ENCODE measurements at places on chromosomes 5 and 9. TPM values are rescaled to one million over a fixed set of nuclear protein-coding genes. Genes with fewer than 3 reads are reported as not detected.

DNA sequence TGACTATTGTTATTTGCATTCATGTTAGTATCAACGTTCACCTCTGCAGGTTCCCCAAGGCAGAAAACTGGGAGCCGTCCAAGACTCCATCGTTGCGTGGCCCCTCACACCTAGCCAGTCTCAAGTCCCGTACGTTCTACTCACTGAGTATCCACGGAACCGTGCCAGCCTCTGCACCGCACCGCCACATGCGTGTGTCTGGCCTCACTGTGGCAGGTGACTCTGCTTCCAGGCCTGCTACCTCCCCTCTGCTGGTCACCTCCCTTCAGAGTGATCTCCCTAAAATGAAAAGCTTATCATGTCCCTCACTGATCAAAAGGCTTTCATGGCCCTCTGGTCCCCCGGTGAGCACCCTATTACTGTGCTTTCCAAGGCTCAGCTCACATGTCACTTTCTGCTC, 108.1 kb downstream of the GABBR2 start:
- H3K27me3 ChIP-seq = no peaks in the 10 kb centered on the region
- no peak overlapping the region for H3K4me3 ChIP-seq
- H3K27ac ChIP-seq = no peak overlapping the region
- no peaks in the 10 kb centered on the region for H3K4me1 ChIP-seq

- H3K27ac ChIP-seq = no peak overlapping the region
- no peak overlapping the region for H3K4me3 ChIP-seq
- peaks cover 7% of the 10 kb centered on the region for H3K4me1 ChIP-seq
- DNase-seq = no peak
- H3K27me3 ChIP-seq = no peaks in the 10 kb centered on the region
Measured at GRCh38 chr5:56733580-56733979, 81.8 kb upstream of the MAP3K1 start.

DNA sequence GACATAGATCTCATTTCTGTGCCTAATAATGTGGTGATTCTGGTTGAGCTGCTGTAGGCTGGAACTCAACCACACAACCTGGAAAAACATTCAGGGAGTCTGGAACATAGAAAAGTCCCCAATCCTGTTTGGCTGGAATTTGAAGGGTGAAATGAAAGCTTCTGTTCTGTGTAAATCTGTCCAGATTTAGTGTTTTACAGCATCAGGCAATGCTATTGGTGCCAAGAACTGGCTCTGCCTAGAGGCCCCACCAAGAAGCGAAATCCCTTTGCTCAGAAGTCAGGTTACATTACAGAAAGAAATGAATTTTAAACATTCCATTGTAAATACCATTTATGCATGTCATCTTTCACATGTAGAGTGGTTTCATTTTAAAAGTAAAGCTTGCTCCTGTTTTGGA, 56.3 kb downstream of the TMEM174 start:
- no peaks in the 10 kb centered on the region for H3K36me3 ChIP-seq
- H3K27me3 ChIP-seq = peaks cover 65% of the 10 kb centered on the region
- no peak overlapping the region for H3K4me3 ChIP-seq
- H3K27ac ChIP-seq = no peak overlapping the region

- no peak overlapping the region for H3K27ac ChIP-seq
- no peak for DNase-seq
- no peaks in the 10 kb centered on the region for H3K27me3 ChIP-seq
- H3K4me3 ChIP-seq = no peak overlapping the region
- peaks cover 4% of the 10 kb centered on the region for H3K4me1 ChIP-seq
Measured at GRCh38 chr9:99216073-99216472, 5.7 kb downstream of the ALG2 start.

- H3K4me1 ChIP-seq = no peaks in the 10 kb centered on the region
- H3K27ac ChIP-seq = no peak overlapping the region
- no peak for DNase-seq
- no peak overlapping the region for H3K4me3 ChIP-seq
- no peaks in the 10 kb centered on the region for H3K36me3 ChIP-seq
Measured at GRCh38 chr5:148297731-148298130, 14.5 kb upstream of the SPINK7 start.

GRCh38 chr9:69074801-69075200, 39.2 kb downstream of the FXN start:
- no peak overlapping the region for H3K27ac ChIP-seq
- no peak for DNase-seq
- H3K36me3 ChIP-seq = peaks cover 5% of the 10 kb centered on the region

DNA sequence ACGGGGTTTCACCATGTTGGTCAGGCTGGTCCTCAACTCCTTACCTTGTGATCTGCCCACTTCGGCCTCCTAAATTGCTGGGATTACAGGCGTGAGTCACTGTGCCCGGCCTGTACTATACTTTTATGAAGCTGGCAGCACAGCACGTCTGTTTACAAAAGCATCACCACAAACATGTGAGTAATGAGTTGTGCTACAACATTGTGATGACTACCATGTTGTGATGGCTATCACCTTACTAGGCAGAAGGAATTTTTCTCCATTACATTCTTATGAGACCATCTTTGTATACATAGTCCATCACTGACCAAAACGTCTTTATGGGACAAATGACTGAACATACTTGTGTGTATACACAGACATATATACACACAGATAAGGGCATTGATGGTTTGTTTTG, 1019.0 kb downstream of the CDH18 start:
- no peaks in the 10 kb centered on the region for H3K4me1 ChIP-seq
- no peak overlapping the region for H3K27ac ChIP-seq
- no peaks in the 10 kb centered on the region for H3K36me3 ChIP-seq
- no peaks in the 10 kb centered on the region for H3K27me3 ChIP-seq
- H3K4me3 ChIP-seq = no peak overlapping the region

GRCh38 chr9:89512382-89512781, 14.5 kb upstream of the SEMA4D start:
- H3K27me3 ChIP-seq = no peaks in the 10 kb centered on the region
- DNase-seq = no peak
- no peak overlapping the region for H3K4me3 ChIP-seq
- H3K4me1 ChIP-seq = no peaks in the 10 kb centered on the region
- H3K36me3 ChIP-seq = no peaks in the 10 kb centered on the region
- no peak overlapping the region for H3K27ac ChIP-seq

- no peak for DNase-seq
- H3K27ac ChIP-seq = no peak overlapping the region
- H3K27me3 ChIP-seq = no peaks in the 10 kb centered on the region
- H3K4me3 ChIP-seq = no peak overlapping the region
Measured at GRCh38 chr5:142202282-142202681, 93.7 kb downstream of the NDFIP1 start.

- no peaks in the 10 kb centered on the region for H3K27me3 ChIP-seq
- H3K4me3 ChIP-seq = no peak overlapping the region
Measured at GRCh38 chr5:160923936-160924710, 72.1 kb upstream of the ATP10B start.

GRCh38 chr5:98844865-98845264, 71.4 kb downstream of the RGMB start:
- H3K27me3 ChIP-seq = no peaks in the 10 kb centered on the region
- DNase-seq = no peak
- no peaks in the 10 kb centered on the region for H3K4me1 ChIP-seq
- H3K36me3 ChIP-seq = no peaks in the 10 kb centered on the region

DNA sequence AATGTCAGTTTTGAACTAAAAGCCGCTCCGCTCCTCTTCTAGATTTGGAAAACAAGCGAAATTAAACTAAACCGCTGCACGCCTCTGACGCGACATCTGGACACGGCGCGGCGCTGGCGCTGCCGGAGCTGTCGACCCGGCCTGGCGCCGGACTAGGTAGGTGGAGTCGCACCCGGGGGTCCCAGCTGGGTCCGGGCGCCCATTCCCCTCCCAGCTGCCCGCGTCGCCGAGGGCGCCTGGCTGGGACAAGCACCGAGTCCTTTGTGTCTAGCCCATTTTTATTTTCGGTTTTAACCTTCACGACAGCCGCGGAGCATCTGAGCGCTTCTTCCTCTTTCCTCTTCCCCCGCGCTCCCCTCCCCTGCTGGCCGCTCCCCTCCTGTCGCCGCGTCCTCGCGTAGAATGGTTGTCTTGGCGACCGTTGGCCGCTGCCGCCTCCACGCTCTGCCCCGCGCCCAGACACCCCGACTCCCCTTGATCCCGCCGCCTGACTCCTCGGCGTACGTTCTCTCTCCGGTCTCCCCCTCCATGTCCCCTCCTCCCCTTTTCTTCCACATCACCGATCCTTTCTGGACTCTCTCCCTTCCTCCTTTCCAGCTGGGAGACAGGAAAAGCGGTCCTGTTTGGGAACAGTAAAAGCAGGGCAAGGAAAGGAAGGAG, 545 bp downstream of the CDKN2B-AS1 start:
- peak overlapping the region; percentile 90 for H3K4me3 ChIP-seq
- H3K4me1 ChIP-seq = no peaks in the 10 kb centered on the region
- peaks cover 74% of the 10 kb centered on the region for H3K27me3 ChIP-seq
- H3K27ac ChIP-seq = no peak overlapping the region
- DNase-seq = peak; percentile 56

- peaks cover 9% of the 10 kb centered on the region for H3K36me3 ChIP-seq
- no peaks in the 10 kb centered on the region for H3K27me3 ChIP-seq
- DNase-seq = no peak
Measured at GRCh38 chr5:16841416-16841815, 94.7 kb downstream of the MYO10 start.

- no peaks in the 10 kb centered on the region for H3K4me1 ChIP-seq
- no peaks in the 10 kb centered on the region for H3K27me3 ChIP-seq
- DNase-seq = no peak
- H3K36me3 ChIP-seq = no peaks in the 10 kb centered on the region
- no peak overlapping the region for H3K4me3 ChIP-seq
- no peak overlapping the region for H3K27ac ChIP-seq
Measured at GRCh38 chr5:28483327-28484025, 1445.1 kb upstream of the CDH9 start.

DNA sequence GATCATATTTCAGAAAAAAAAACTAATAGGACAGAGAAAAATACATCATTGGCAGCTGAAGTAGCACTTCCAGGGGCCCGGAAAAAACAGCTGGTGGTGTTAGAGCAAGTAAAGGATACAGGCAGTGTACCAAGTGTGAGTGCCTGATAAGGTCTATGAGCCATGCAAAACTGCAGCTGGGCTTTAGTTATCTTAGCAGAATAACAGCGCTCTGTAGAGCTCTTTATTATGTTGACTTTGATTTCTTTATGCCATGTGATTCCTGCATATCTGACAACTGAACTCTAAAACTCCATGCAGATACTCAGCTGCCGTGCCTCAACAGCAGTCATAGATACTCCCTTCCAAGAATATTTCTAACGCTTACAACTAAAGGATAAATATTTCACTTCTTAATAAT, 119.5 kb downstream of the CAAP1 start:
- no peaks in the 10 kb centered on the region for H3K4me1 ChIP-seq
- H3K36me3 ChIP-seq = no peaks in the 10 kb centered on the region
- no peak overlapping the region for H3K27ac ChIP-seq
- no peaks in the 10 kb centered on the region for H3K27me3 ChIP-seq
- H3K4me3 ChIP-seq = no peak overlapping the region

GRCh38 chr5:169706758-169707450, 69.8 kb downstream of the DOCK2 start:
- no peak overlapping the region for H3K4me3 ChIP-seq
- peaks cover 24% of the 10 kb centered on the region for H3K4me1 ChIP-seq
- DNase-seq = no peak
- no peak overlapping the region for H3K27ac ChIP-seq
- no peaks in the 10 kb centered on the region for H3K36me3 ChIP-seq

DNA sequence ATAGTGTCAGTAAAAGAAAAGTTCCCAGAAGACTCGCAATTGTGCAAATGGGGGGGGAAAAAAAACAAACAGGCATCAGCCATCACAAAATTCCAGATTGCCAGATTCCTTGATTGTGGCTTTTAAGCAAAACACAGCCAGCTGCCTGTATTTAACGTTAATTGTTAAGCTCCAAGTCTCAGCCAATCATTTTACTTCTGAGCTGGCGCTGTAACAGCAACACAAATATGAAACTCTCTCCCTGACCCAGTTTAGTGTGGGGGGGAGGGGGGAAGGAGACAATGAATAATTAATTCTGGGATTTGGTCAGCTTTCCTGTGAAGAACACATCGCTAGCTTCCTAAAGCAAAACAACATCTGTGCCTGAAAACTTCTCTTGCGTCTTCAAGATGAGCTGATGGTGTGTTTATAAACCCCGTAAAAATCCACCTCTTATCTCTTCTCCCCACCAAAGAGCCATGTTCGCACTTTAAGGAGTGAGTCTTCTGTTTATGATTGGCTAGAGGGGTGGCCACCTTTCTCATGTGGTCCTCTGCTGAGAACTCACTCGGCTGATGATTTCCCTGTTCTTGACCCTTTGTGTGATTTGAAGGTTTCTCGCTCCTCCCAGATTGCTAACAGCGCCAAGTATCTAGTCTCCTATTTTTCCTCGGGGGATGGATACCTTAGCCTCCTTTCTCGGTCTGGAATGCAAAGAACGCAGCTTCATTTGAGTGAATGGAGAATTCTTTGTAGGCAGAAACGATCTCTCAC, 160.2 kb upstream of the DAPK1 start:
- no peak overlapping the region for H3K27ac ChIP-seq
- peak; percentile 47 for DNase-seq
- H3K27me3 ChIP-seq = no peaks in the 10 kb centered on the region
- no peak overlapping the region for H3K4me3 ChIP-seq
- H3K36me3 ChIP-seq = no peaks in the 10 kb centered on the region

- H3K36me3 ChIP-seq = no peaks in the 10 kb centered on the region
- H3K27ac ChIP-seq = no peak overlapping the region
- DNase-seq = no peak
- H3K4me3 ChIP-seq = no peak overlapping the region
- no peaks in the 10 kb centered on the region for H3K27me3 ChIP-seq
Measured at GRCh38 chr5:81552852-81553566, 159.1 kb upstream of the ACOT12 start.

DNA sequence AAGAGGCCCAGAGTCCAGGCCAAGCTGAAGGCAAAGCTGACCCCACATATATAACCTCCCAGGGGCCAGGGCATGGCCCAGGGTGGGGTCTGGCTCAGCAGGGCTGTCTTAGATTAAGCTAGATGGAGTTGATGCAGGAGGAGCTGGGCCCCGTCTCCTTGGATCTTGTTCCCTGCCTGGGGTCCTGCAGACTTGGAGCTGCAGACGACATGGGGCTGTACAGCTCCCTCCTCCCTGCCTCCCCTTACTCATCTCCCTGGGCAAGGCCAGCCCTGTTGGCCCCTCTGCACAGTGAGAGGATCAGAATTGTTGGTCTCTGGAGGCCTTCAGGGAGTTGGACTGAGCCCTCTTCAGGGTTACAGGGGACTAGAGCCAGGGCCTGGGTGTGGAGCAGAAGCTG, 134.9 kb downstream of the RGS3 start:
- H3K4me1 ChIP-seq = peaks cover 13% of the 10 kb centered on the region
- H3K36me3 ChIP-seq = no peaks in the 10 kb centered on the region
- H3K4me3 ChIP-seq = no peak overlapping the region

GRCh38 chr9:6243746-6244145, 28.1 kb downstream of the IL33 start:
- H3K36me3 ChIP-seq = no peaks in the 10 kb centered on the region
- no peaks in the 10 kb centered on the region for H3K27me3 ChIP-seq
- H3K4me1 ChIP-seq = no peaks in the 10 kb centered on the region
- DNase-seq = no peak
- no peak overlapping the region for H3K27ac ChIP-seq

LHX3 gene
- not detected for polyA plus RNA-seq

PRRX2 gene
- 3.4 TPM for polyA plus RNA-seq

FOXD4L6 gene
- not detected for polyA plus RNA-seq

NSG2 gene
- 0.13 TPM for polyA plus RNA-seq

NR4A3 gene
- 2.6 TPM for polyA plus RNA-seq

CBY3 gene
- 0.22 TPM for polyA plus RNA-seq

CEL gene
- 0.94 TPM for polyA plus RNA-seq

RNF130 gene
- 75.9 TPM for polyA plus RNA-seq

CPLANE1 gene
- polyA plus RNA-seq = 3.5 TPM

PCDHB12 gene
- polyA plus RNA-seq = 0.47 TPM

SLC46A2 gene
- 11.6 TPM for polyA plus RNA-seq

PCDHA13 gene
- polyA plus RNA-seq = 1.0 TPM

ANKRD31 gene
- 0.08 TPM for polyA plus RNA-seq

Measured in lung (tissue), 17 donors.